ENCODE measurements at places on chromosomes 12 and 14. TPM values are rescaled to one million over a fixed set of nuclear protein-coding genes. Genes with fewer than 3 reads are reported as not detected.

PRH2 gene
- not detected for polyA plus RNA-seq

ADGRD1 gene
- 1.4 TPM for polyA plus RNA-seq

- peak overlapping the region; percentile 49 for H3K4me3 ChIP-seq
- H3K27ac ChIP-seq: peak overlapping the region; percentile 99
- DNase-seq: peak; percentile 51
- peaks cover 18% of the 10 kb centered on the region for H3K4me1 ChIP-seq
- H3K36me3 ChIP-seq: no peaks in the 10 kb centered on the region
- no peaks in the 10 kb centered on the region for H3K27me3 ChIP-seq
Observed at GRCh38 chr12:92928421-92928961, 604 bp downstream of the EEA1 start.

GRCh38 chr12:41193311-41193710, 5.2 kb downstream of the PDZRN4 start:
- no peak overlapping the region for H3K27ac ChIP-seq
- no peaks in the 10 kb centered on the region for H3K36me3 ChIP-seq
- DNase-seq: no peak

GRCh38 chr14:75736845-75737485, 75.9 kb downstream of the TTLL5 start:
- no peak for DNase-seq
- H3K27me3 ChIP-seq: no peaks in the 10 kb centered on the region
- H3K36me3 ChIP-seq: no peaks in the 10 kb centered on the region
- no peak overlapping the region for H3K27ac ChIP-seq
- no peaks in the 10 kb centered on the region for H3K4me1 ChIP-seq
- H3K4me3 ChIP-seq: no peak overlapping the region

DNA sequence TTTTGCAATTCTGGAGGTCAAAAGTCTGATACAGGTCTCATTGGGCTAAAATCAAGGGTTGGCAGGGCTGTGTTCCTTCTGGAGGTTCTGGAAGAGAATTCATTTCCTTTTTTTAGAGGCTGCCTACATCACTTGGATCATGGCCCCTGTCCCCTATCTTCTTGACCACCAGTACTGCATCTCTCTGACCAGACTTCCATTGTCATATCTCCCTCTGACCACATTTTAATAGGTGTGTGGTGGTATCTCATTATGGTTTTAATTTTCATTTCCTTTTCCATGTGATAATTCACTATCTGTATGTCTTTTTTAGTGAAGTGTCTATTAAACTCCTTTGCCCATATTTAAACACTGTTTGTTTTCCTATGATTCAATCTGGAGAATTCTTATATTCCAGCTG, 215.2 kb upstream of the OTX2 start:
- no peak for DNase-seq
- H3K36me3 ChIP-seq: no peaks in the 10 kb centered on the region
- no peaks in the 10 kb centered on the region for H3K4me1 ChIP-seq
- no peak overlapping the region for H3K27ac ChIP-seq
- no peak overlapping the region for H3K4me3 ChIP-seq

DNA sequence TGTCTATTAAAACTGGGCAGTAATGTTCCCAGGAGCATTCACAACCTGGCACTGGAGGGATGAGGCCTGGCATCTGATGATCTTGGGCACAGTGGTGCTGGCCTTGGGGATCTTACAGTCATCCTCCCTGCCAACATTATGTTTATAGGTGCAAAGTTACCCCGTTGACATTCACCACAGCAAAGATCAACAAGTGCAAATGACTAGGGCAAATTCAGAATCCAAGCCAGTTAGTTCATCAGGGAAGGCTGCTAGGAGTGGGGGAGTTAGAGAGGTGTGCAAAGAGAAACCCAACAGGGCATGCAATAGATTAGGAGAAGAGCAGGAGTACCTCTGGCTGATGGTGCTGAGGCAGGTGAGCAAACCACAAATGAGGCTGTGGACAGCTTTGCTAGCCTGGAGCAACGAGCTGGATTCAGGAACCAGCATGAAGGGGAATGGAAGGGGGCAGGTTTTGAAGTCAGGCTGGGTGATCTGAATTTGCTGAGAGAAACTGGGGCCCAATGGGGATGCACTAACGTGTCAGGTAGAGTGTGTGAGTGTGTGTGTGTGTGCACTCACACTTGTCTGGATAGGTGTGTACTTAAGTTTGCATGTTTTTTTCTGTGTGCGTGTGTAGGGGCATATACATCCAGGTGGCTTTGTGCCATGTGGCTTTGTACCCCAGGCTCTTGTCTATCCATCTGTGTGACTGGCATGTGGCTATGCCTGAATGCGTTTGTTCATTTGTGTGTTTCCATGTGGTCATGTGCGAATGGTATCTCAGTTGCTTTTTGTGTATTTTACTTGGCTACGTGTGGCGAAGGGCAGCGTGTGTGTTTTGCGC, 1.6 kb downstream of the CISTR start:
- peaks cover 34% of the 10 kb centered on the region for H3K27me3 ChIP-seq
- H3K36me3 ChIP-seq: no peaks in the 10 kb centered on the region
- peak overlapping the region; percentile 5 for H3K4me3 ChIP-seq
- H3K4me1 ChIP-seq: peaks cover 11% of the 10 kb centered on the region
- no peak overlapping the region for H3K27ac ChIP-seq

GRCh38 chr14:51331486-51332367, 91.7 kb downstream of the TMX1 start:
- H3K4me1 ChIP-seq: no peaks in the 10 kb centered on the region
- H3K4me3 ChIP-seq: no peak overlapping the region
- DNase-seq: no peak
- H3K36me3 ChIP-seq: no peaks in the 10 kb centered on the region

SOAT2 gene
- polyA plus RNA-seq: 0.48 TPM

DNA sequence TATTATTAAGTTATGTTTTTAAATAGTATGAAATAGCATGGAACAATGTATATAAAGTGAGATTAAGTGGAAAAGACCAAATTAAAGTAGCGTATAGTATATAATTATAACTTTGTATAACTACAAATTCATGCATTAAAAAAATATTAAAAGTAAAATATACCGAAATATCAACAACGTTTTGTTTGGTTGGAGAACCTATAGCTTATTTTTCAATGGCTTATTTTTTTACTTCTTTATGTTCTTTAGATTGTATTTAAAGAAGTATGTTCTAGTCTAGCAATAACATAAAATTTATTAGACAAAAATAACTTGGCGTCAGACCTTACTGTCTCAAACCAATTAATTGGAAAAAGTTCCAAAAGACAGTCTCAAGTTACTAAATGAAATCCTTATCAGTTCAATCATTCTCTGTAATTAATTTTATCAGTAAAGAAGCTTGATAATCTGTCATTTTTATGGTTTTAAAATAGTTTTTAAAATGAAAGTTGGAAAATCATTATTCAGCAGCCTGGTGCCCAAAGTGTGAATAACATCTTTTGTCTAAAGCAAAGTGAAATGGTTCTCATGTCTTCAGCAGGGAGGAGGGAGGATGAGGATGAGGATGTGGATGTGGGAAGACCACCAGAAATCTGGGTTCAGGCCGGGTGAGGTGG, 46.7 kb downstream of the IRAK3 start:
- H3K4me3 ChIP-seq: no peak overlapping the region
- H3K36me3 ChIP-seq: no peaks in the 10 kb centered on the region
- H3K27me3 ChIP-seq: no peaks in the 10 kb centered on the region
- no peak for DNase-seq

CFAP251 gene
- polyA plus RNA-seq: 2.7 TPM

DNA sequence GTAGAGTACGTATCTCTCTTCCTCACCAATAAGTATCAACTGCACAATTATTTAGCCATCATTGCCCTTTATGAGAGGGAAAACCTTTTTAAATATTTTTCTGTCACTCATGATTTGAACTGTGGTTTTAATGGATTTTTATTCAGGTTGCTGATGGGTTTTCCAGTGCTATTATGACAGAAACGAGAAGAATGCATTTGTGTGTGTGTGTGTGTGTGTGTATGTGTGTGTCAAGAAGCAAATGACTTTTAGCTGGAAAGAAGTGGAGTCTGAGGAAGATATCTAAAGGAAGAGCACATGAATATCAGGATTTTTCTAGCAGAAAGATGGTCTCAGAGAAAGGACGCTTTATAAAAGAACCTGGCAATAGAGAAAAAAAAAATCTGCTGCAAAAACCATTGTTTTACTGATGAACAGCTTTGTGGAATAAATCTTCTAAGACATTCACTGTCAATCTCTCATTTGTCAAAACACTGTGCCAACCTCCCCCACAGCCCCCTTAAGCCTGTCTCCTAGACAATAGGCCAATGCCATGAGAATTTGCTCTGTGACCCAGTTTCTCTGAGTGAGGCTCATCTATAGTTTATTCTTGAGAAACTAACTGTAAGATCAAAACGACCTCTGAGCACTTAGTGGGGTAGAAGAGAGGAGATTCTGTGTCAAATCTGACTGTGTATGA, 417.7 kb downstream of the FLRT2 start:
- no peak overlapping the region for H3K4me3 ChIP-seq
- no peaks in the 10 kb centered on the region for H3K4me1 ChIP-seq
- H3K36me3 ChIP-seq: no peaks in the 10 kb centered on the region

DNA sequence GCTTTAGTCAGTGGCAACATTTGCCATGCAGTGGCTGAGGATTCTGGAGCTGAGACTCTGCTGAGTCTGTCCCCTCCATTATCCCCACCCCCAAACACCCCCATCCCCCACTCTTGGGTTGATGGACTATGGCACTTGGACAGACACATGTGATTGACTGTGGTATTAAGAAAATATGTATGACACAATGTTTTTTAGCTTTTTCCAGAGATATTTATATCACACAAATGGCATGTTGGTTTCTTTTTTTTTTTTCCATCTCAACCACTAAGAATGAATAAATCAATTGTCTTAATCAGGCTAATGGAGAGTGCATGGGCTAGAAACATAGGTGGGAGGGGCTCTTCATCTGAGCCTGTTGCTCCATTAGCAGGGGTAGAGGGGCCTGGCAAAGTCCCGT, 30.7 kb upstream of the MAP1LC3B2 start:
- no peak overlapping the region for H3K4me3 ChIP-seq
- no peaks in the 10 kb centered on the region for H3K4me1 ChIP-seq
- no peak overlapping the region for H3K27ac ChIP-seq
- H3K27me3 ChIP-seq: no peaks in the 10 kb centered on the region
- H3K36me3 ChIP-seq: no peaks in the 10 kb centered on the region
- DNase-seq: no peak

GRCh38 chr12:6367065-6367968, 8.0 kb downstream of the SCNN1A start:
- no peaks in the 10 kb centered on the region for H3K27me3 ChIP-seq
- H3K36me3 ChIP-seq: no peaks in the 10 kb centered on the region
- H3K4me1 ChIP-seq: peaks cover 26% of the 10 kb centered on the region
- H3K27ac ChIP-seq: peak overlapping the region; percentile 53
- DNase-seq: no peak
- H3K4me3 ChIP-seq: no peak overlapping the region

DNA sequence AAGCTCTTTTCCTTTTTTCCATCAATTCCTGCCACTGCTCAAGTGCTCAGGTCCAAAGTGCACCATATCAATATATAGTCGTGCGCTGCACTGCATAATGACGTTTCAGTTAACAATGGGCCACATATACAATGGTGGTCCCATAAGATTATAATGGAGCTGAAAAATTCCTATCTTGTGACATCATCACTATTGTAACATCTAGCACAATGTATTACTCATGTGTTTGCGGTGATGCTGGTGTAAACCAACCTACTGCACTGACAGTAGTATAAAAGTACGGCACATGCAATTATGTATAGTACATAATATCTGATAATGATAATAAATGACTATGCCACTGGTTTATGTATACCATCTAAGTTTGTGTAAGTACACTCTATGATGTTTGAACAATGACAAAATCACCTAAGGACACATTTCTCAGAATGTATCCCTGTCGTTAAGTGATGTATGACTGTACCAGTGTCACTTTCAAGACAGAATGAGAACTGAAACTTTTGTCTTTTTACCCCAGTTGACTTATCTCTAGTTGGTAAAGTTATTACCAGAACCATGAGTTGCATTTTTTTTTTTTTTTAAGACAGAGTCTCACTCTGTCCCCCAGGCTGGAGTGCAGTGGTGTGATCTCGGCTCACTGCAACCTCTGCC, 53.7 kb upstream of the INSM2 start:
- no peaks in the 10 kb centered on the region for H3K4me1 ChIP-seq
- peaks cover 4% of the 10 kb centered on the region for H3K27me3 ChIP-seq
- no peaks in the 10 kb centered on the region for H3K36me3 ChIP-seq
- no peak for DNase-seq

- H3K4me3 ChIP-seq: no peak overlapping the region
- no peak overlapping the region for H3K27ac ChIP-seq
- no peaks in the 10 kb centered on the region for H3K36me3 ChIP-seq
- H3K27me3 ChIP-seq: no peaks in the 10 kb centered on the region
- no peaks in the 10 kb centered on the region for H3K4me1 ChIP-seq
- no peak for DNase-seq
Observed at GRCh38 chr14:30283822-30284446, 275.0 kb upstream of the G2E3 start.

- H3K36me3 ChIP-seq: no peaks in the 10 kb centered on the region
- peaks cover 11% of the 10 kb centered on the region for H3K4me1 ChIP-seq
- DNase-seq: no peak
- H3K27me3 ChIP-seq: no peaks in the 10 kb centered on the region
- H3K27ac ChIP-seq: peak overlapping the region; percentile 85
Observed at GRCh38 chr12:48157889-48158370, 615 bp upstream of the ASB8 start.

- H3K27me3 ChIP-seq: peaks cover 61% of the 10 kb centered on the region
- no peaks in the 10 kb centered on the region for H3K36me3 ChIP-seq
- peaks cover 21% of the 10 kb centered on the region for H3K4me1 ChIP-seq
- H3K4me3 ChIP-seq: no peak overlapping the region
- DNase-seq: no peak
- H3K27ac ChIP-seq: no peak overlapping the region
Observed at GRCh38 chr12:107320033-107320928, 226.9 kb upstream of the CRY1 start.

DNA sequence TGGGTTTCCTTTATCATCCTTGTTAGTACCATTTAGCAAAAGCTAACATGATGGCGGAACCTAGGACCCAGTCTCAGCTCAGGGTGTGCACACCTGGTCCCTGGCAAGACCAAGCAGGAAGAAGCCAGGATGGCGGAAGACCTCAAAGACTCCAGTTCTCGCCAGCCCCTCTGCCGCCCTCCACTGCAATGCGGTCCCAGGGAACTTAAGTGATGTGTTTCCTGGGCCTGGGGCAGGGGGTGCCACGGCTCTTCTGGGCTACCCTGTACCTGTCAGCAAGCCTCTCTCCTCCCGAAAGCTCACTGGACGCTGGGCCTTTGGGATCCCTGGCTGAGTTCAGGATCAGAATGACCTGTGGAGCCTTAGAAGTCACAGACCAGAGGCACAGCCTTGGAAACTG, 71.3 kb downstream of the FBXL14 start:
- no peak for DNase-seq
- H3K27ac ChIP-seq: no peak overlapping the region
- H3K4me3 ChIP-seq: no peak overlapping the region
- peaks cover 2% of the 10 kb centered on the region for H3K27me3 ChIP-seq
- H3K4me1 ChIP-seq: no peaks in the 10 kb centered on the region
- no peaks in the 10 kb centered on the region for H3K36me3 ChIP-seq

YARS2 gene
- polyA plus RNA-seq: 6.9 TPM

PROX2 gene
- 0.08 TPM for polyA plus RNA-seq

SLCO1C1 gene
- 0.24 TPM for polyA plus RNA-seq
